ENCODE measurements at places on chromosomes 3 and 15.

GRCh38 chr15:89163271-89164055 lies 57.9 kb downstream of the RLBP1 start:
- DNase-seq = no peak

GRCh38 chr3:88189361-88189810 lies 39.6 kb downstream of the C3orf38 start:
- DNase-seq = no peak

DNA sequence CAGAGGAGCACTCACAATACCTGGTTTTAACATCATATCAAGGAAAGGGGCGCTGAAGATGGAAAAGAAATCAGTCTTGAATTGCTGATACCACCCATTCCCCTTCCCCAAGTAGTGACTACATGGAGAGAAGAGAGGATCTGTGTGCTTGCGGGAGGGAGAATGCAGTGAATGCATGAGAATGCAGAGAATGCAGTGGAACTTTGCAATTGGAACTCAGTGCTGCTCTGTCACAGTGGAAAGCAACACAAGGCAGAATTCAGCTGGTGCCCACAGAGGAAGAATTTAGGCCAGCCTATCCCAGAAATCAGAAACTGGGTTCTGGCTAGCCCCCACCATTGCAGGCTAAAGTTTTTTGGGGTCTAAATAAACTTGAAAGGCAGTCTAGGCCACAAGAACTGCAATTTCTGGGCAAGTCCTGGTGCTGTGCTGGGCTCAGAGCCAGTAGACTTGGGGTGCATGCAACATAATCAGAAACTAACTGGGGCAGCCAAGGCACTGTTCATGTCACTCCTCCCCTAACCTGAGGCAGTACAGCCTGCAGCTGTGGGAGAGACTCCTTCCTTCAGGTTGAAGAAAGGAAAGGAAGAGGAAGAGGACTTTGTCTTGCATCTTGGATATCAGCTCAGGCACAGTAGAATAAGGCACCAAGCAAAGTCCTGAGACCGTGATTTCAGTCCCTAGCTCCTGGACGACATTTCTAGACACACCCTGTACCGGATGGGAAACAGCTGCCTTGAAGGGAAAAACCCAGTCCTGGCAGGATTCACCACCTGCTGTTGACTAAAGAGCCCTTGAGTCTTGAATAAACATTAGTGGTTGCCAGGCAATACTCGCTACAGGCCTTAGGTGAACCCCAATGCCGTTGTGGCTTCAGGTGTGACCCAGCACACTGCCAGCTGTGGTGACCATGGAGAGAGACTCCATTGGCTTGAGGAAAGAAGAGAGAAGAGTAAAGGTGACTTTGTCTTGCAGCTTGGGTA lies 329.3 kb downstream of the TBL1XR1 start:
- DNase-seq = no peak

DNA sequence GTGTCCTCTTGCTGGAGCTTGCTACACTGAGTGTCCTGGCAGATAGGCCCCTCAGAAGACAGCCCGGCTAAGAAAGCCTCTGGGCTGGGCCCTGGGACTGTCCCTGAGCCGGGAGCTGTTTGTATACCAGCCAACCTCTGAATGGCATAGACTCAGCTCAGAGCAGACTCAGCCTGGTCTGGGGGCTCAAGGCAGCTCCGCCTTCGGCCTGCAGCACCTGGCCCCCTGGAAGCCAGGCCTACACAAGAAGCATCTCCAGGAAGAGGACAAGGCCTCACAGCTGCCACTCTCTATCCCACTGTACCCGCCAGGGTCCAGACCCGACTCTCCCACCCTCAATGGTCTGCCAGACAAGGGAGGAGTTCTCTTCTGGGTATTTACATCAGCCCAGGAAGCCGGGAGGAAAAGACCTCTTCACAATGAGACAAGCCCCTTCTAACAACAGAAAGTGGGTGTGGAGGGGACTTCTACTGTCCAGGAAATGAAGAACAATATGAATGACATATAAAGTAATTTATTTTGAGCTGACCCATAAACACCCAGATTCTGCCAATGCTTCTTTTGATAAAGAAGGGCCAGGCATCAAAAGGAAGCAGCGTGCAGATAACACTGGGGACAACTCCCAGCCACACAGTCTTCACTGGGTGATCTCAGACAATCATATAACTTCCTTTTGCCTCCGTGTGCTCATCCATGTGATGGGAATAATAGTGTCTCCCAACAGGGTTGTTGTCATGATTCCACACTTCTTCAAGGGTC lies 110.2 kb downstream of the TPRA1 start:
- DNase-seq = no peak

DNA sequence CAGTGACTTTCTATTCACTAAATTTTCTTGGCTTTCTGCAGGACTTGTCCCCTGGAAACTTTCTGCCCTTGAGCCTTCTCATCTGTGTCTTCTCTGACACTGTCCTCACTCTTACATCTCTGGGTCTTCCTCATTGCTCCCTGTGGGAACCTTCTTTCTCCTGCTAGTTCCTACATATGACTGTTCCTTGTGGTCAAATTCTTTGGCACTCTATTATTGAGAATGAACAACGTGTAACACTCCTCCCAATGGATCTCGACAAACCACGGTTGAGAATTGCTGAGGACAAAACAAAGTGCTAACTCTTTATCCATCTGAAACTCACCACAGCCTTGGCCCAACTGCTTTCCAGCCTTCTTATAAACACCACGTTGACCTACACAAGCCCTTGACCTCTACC lies 3.5 kb upstream of the FAM81A start:
- DNase-seq = no peak

- DNase-seq = no peak
Observed at GRCh38 chr3:18562364-18563154, 137.4 kb upstream of the SATB1 start.

DNA sequence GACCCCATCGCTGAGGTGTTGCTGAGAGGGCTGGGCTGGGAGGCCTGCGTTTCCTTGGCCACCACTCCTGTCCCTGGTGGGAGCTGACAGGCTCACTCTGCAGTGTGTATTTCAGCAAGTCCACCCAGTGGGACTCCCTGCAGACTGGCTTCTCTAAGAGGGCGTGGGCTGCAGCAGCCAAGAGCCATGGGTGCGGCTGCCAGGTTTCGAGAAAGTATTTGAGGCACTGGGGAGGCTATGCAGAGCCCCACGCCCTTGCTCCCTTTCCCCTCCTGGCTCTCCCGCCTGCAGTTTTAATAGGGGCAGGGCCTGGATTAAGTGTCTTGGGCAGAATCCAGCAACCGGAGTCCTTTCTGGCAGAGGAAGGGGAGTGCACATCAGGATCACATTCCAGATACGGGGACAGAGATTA lies 242.1 kb downstream of the THSD4 start:
- no peak for DNase-seq

DNA sequence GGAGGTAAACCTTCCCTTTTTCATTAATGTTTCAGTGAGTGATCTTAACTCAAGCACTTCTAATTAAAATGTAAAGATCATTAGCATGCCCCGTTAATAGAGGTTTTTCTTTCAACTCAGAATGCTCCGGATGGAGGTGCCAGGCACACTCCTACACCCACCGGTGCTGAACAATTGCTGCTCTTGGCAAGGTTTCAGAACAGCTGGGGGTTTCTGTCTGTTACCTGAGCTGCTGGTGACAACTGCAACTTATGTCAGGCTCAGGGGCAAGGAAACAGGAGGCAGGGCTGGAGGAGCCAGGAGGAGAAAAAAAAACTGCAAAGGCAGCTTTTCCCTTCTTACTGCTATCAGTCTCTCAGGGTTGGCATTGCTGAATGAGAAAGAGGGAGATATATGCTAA lies 250.1 kb downstream of the DIPK2A start:
- no peak for DNase-seq

- DNase-seq = no peak
Observed at GRCh38 chr3:148070041-148070440, 627.7 kb upstream of the AGTR1 start.

GRCh38 chr15:66820481-66821176 lies 118.6 kb downstream of the SMAD6 start:
- no peak for DNase-seq

DNA sequence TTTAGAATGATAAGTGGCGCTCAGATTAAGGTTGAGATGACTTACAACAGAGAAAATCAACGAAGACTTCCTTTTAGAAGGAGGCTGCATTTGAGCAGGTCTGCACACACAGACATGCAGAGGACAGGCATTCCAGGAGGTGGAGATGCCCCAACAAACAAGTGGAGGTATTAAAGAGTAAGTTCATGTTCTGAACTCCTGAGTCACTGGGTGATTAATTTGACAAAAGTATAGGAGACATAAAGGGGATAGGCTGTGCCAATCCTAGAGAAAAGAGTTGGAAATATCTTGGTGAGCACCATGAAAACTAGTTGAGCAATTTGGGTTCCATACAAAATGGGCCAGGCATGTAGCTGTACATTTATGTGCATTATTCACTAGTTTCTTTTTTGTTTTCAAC lies 33.5 kb upstream of the BCL6 start:
- no peak for DNase-seq

- peak; percentile 3 for DNase-seq
Observed at GRCh38 chr15:39919748-39920509, at the start of gene GPR176. GPR176 (minus strand) TSS chr15:39920266; CDS start chr15:39920026, 240 bp downstream.

GRCh38 chr15:91980502-91981267 lies 127.2 kb downstream of the SLCO3A1 start:
- no peak for DNase-seq

GRCh38 chr15:38084289-38084688 lies 149.8 kb downstream of the TMCO5A start:
- DNase-seq = no peak

DNA sequence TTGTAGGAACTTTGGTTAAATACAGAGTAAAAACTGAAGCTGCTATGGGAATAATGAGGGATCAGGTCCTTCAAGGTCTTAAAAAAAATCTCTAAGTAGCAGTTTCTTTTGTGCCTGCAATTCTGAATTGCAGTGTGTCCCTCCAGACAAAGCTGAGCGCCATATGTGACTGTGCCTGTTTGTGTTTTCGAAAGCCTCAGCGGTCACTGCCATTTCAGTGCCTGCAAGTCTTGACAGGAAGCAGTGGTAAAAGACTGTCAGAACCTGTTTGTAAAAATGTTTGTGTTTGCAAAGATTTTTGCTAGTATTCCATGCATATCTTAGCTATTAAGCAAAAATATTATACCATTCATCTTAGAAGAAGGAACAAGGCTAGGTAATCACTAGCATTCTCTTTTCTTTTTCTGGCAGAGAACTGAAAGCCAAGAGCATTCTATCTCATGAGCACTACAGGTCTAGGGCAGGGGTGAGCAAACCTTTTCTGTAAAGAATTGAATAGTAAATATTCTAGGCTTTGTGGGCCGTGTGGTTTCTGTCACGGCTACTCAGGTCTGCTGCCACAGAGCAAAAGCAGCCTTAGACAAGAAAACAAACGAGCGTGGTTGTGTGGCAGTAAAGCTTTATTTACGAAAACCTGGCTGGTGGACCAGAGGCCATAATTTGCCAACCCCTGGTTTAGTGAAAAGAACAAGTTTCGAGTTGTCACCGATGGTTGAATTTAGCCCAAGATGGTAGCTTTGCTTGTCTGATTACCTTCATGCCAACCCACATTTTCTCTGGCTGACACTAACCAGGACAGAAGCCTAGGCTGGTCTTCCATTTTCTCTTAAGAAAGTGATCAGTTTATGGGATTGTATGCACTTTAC lies 134.4 kb downstream of the CACNA1D start:
- DNase-seq = no peak

GRCh38 chr3:43426388-43426787 lies 140.0 kb downstream of the SNRK start:
- no peak for DNase-seq

- no peak for DNase-seq
Observed at GRCh38 chr15:100716456-100717085, 114.2 kb downstream of the ASB7 start.

DNA sequence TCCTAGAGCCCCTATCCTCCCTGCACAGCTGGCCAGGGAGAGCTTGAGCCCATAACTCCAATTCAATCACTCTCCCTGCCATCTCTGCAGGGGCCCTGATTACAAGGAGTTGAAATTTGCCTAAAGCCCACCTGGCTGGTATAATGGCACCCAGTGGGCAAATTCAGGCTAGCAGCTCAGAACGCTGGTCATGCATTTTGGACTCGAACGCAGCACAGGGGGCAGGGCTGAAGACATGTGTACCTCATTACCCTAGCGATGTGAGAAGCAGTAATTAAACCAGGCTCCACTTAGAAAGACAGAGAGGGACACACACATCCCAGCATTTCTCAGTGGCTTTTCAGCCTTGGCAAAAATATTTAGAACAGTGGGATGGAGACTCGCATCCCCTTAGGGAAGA lies 3.2 kb downstream of the INSYN1 start:
- no peak for DNase-seq

DNA sequence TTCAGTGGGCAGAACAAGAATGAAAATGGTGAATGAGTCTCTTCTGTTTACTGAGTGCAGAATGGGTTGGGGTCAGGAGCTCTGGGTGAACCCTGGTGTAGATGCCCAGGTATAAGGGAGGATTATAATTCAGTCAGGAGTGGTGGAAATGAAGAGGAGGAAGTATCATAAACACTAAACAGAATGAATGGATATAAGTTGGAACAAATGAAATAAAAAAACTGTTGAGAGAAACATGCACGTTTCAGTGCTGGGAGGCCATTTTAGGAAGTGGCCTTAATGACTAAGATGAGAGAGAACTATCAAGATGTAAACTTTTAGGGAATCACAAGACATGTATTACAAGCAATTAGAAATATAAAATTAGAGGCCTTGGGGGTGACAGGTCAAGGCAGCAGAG lies 32.8 kb upstream of the LEKR1 start:
- DNase-seq = no peak

DNA sequence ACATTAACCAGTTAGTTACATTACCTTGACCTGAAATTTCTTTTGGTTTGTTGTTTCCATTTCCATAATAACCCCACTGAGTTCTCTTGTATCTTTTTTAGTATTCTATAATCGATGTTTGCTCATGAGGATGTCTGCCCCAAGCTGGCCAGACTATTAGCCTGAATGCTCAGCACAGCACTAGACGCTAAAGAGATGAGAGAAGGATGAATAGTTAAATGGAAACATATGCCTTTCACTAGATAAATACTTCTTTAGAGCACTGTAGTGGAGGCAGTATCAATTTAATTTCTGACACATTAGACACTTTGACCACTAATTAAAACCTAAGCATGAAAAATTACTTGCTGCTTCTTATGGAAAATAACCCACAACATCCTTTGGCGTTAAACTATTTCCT lies 654.9 kb upstream of the KCNMB2 start:
- no peak for DNase-seq

GRCh38 chr3:185254799-185255198 lies 950 bp upstream of the EHHADH start:
- DNase-seq = no peak

GRCh38 chr15:29266052-29266582 lies 3.5 kb downstream of the NSMCE3 start:
- no peak for DNase-seq

DNA sequence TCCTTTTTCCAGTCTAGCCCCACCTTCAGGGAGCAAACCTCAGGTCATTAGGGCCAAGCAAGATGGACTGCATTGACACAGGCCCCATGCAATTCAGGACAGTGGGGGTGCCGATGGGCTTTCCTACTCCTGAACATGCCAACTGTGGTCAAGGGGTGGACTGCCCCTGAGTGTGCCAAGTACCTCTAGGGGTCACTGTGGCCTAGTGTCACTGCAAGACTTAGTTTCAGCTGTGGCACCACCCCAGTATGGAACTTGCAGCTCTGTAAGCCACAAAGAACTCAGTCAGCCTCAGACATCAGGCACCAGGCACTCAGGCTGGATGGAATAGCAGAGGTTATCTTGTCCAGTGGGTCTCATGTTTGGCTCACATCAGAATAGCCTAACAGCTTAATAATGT lies 32.3 kb downstream of the EXOG start:
- no peak for DNase-seq

- DNase-seq = no peak
Observed at GRCh38 chr3:55455915-55456314, 31.2 kb downstream of the WNT5A start.
